ENCODE measurements at places on chromosomes 1 and 21. TPM values are rescaled to one million over a fixed set of nuclear protein-coding genes. Genes with fewer than 3 reads are reported as not detected.

PADI4 gene
- not detected for total RNA-seq

CELA2A gene
- total RNA-seq = not detected

MAP10 gene
- 0.60 TPM for total RNA-seq

CA6 gene
- not detected for total RNA-seq

GRCh38 chr1:210201681-210202080 is 30.9 kb upstream of the SERTAD4 start:
- DNase-seq = no peak

- DNase-seq = no peak
Observed at GRCh38 chr21:31370893-31371544, 27.0 kb upstream of the TIAM1 start.

Measured in lung microvascular endothelial cell (primary cell).